ENCODE measurements at places on chromosomes 1 and 21.
A peak's percentile ranks its signal among the peaks of the same experiment; 100 is the strongest.

DNA sequence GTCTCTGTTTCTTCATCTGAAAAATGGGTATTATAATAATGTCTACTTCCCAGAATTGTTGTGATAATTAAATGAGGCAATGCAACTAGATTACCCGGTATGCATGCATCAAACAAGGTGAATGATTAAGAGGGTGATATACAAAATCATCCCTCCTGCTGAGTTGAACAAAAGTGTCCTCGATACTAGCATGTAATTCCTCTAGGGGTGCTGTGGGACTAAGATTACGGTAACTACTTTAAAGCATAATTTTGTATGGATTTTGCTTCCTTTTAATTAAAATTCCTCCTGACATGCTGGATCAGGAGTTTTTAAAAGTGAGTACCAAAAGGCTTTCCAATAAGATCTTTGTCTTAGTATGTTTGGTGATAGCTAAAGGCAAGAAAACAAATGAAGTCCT is 98.7 kb upstream of the PRMT6 start:
- no peak for DNase-seq

DNA sequence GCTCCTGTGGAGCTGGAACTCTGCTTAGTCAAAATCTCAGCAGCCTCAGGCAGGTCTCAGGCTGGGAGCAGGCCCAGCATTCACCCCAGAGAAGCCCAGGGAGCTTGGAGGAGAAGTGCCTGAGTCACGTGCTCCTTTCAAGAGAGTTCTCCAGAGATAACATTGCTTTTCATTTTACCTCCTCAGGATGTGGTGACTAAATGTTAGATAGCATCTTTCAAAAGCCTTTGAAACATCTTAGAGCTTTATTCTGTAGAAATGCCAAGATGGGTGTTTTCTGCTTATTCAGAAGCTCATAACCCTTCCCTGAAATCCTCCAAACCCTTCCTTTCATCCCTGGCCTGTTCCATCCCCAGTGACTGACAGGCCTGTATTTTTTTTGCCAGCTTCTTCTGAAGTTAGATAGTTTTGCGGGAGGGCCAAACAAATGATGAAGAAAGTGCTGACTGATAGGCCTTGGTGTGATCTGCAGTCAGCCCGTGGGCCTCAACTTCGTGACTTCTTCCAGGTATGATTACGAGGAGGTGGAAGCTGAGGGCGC is 58.0 kb downstream of the PGM1 start:
- DNase-seq = peak; percentile 5

- DNase-seq = peak; percentile 27
Observed at GRCh38 chr1:180598333-180598974, 33.4 kb upstream of the XPR1 start.

DNA sequence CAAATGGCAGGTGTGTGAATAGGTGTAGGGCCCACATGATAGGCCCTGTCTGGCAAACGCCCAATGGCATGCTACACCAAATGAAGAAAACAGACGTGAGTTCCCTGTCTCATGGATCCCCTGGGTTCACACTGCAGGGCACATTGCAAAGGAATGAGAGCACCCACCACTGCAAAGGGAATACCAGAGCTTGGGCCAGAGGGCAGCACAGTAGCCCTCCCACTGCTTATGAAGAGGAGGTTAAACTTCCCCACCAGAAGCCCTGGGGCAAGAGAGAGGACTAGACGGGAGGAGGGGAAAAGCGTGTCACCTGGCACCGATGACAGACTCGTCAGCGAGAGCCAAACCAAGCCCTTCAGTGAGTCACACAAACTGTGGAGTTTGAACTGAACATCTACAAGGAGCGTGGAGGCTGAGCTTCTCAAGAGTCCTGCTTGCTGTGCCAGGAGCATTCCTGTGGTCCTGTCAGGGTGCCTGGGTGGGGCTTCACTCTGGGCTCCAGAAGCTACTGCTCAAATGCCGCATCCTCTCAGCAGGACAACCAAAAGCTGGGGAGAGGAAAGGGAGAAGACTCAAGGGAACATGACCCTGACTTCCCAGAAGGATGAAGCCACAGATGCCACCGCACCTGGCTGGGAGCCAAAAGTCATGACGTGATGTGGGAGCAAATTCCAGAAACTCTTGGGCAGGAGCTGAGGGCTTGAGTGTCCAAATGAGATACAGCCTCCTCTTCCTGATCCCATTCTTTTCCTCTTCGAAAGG is 61.1 kb downstream of the TOMM20 start:
- peak; percentile 81 for DNase-seq

- DNase-seq = no peak
Observed at GRCh38 chr1:33314416-33314815, 6.5 kb downstream of the A3GALT2 start.

DNA sequence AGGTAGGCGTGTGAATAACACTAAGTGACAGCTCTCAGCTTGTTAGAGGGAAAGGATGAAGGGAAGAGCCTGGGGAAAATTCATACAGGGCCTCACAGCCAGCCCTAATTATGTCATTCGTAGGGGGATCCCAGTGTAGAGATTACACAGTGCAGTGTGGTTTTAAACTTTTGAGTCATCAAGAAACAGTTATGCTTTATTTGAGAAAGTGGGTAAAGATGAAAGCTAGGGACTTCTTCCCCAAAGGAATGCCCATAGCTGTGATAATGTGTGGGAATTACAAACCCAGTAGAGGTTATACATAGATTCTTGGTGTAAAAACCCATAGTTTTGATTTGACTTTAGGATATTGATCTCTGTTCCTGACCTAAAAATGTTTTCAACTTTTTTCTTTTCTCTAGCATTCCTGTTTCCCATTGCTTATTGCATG is 1.9 kb downstream of the TTF2 start:
- peak; percentile 75 for DNase-seq

DNA sequence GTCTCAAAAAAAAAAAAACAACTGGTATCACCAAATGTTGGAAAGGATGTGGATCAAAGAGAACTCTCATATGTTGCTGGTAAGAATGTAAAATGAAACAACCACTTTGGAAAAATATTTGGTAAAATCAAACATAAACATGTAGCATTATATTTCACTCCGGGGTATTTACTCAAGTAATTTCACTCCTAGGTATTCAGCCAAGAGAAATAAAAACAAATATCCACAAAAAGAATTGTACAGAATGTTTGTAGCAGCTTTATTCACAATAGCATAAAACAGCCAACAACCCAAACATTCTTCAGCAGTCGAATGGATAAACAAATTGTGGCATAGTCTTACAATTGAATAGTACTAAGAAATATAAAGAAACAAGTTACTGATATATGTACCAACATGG is 32.4 kb upstream of the ZSWIM5 start:
- no peak for DNase-seq

DNA sequence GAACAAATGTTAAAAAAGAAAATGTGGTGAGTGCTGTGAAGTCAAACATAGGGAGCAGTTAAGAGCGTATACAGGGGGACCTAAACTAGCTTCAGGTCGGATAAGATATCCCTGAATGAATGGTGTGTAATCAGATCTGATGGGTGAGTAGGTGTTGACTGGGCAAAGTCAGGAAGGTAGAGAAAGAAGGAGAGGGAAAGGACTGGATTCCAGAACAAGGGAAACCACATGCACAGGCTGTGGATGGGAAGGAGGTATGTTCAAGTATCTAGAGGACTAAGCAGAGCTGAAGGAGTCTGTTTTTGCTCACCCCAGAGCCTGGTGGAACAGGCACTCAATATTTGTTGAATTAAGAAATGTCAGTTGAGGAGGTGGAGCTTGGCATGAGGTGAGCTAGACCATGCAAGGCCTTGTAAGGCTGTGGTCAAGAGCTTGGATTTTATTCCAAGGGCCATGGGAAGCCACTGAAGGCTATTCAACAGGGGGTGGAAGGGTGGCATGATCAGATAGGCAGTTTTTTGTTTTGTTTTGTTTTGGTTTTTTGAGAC is 27.4 kb downstream of the MAP7D1 start:
- DNase-seq = no peak

DNA sequence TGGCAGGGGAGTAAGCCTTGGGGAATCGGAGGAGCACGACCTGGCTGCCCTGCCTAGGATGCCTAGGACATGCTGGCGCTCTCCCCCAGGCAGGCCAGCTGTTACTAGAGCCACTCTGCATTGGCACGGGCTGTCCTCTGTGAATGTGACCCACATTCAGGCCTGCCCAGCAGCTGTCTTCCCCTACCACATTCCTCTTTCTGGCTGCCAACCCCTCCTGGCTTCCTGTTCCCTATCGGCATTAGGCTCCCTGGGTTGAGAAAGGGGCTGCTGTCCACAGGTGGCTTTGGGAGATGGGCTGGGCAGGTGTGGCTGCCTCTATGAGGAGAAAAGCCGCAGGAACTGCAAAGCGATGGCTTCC is 2.3 kb upstream of the NFASC start:
- no peak for DNase-seq

GRCh38 chr1:18913065-18913835 is 10.9 kb upstream of the ALDH4A1 start:
- DNase-seq = peak; percentile 78

DNA sequence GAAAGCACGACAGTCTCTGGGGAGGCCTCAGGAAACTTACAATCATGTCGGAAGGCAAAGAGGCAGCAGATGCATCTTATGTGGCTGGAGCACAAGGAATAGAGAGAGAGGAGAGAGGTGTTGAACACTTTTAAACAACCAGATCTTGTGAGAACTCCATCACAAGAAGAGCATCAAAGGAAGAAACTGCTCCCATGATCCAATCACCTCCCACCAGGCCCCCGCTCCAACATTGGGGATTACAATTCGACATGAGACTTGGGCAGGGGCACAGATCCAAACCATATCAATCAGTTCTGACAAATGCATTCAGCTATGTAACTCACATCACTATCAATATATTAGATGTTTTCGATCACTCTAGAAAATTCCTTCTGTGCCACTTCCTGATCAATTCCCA is 37.6 kb downstream of the ETS2 start:
- DNase-seq = no peak

GRCh38 chr1:36170643-36171412 is 14.9 kb downstream of the MAP7D1 start:
- DNase-seq = no peak

GRCh38 chr1:211490038-211490678 is 1.8 kb downstream of the RD3 start:
- no peak for DNase-seq

- DNase-seq = no peak
Observed at GRCh38 chr1:178649582-178650350, 75.3 kb upstream of the RALGPS2 start.

- no peak for DNase-seq
Observed at GRCh38 chr1:36576551-36577110, 93.9 kb upstream of the CSF3R start.

DNA sequence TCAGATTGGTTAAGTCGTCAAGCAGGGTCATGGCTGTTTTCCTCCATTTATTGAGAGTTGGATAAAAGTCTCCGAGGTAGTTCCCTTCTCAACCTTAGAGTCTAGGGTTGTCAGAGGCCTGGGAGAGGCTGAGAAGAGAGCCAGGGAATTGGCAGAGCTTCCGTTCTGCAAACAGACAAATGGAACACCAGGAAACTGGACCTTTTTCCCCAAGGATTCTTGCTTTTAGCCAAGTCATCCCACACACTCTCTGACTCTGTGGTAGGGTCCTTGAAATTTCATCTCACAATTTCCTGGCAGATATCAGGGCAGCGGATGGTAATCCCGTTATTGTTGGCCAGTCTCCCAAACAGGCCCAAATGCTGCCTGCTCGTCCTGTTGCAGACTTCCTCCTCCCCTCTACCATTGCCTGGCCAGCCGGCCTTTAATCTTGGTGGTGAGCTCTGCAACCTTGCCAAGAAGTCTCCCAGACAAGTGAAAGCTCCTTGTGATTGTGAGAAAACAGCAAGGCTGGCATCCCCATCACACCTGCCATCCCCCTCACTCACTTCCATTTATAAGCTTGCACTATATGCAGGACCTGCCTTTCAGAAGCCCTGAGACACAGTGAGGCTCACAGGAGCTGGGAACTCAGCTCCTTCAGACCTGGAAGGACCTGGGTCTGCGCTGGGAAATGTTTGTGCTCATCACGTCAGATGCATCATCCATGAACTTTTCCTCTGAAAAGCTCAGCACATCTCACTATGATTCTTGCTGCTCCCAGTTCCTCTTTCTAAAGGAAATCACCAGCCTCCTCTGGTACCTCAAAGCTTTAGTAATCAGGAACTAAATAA is 13.7 kb upstream of the SRP9 start:
- no peak for DNase-seq

All from OCI-M1 (cell line).